Hematopoietic multipotent progenitor cell treated with erythropoietin and hydrocortisone succinate and interleukin-3 and kit ligand, for 8 days (in vitro differentiated cells): ENCODE measurements at places on chromosomes 7 and 10.

GRCh38 chr7:157412021-157412443 is 75.2 kb downstream of the DNAJB6 start:
- DNase-seq: no peak

- no peak for DNase-seq
Measured at GRCh38 chr10:4102802-4103344, 317.9 kb upstream of the KLF6 start.

- peak; percentile 12 for DNase-seq
Measured at GRCh38 chr7:110442381-110442837, 648.5 kb upstream of the LRRN3 start.

DNA sequence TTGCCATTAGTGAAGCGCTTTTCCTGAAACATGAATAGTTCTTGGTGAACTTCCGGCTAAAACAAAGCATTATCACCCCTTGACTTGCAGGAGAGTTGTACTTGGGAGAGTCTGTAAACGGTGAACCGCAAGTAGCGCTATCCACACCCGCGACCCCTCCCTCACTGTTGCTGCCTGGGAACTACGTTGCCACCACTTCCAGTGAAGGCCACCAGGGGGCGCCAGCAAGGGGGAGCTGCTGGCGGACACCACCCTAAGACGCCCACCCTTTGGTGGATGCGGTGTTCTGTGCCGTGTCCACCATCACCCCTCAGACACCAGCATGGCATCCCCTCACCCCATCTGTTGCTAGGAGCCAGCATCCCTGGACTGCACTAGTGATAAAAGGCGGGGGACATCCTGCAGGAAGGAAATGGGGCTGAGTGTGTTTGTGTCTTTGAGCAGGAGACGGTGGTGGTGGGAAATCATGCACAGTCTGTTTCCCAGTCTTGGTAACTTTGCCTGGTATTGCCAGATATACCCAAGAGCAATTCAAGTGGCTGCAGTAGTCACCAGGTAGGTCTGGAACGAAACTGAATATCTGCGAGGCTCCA is 298.2 kb downstream of the FRMD4A start:
- DNase-seq: peak; percentile 7

DNA sequence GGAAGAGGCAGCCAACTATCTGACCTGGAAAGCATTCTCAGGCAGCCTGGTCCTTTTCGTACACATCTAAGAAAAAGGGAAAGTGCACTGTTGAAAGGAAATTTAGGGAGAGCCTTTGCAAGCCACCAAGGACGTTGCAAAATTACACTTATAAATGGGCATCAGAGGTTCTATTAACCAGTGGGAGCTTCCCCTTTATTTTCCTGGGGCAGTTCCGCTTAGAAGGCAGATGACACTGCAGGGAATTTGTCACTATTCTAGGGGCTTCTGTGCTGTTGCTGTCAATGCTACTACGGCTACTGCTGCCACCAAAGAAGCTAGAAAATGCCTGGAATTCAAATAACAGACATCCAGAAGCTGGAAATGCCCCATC is 79.6 kb upstream of the AUTS2 start:
- no peak for DNase-seq

DNA sequence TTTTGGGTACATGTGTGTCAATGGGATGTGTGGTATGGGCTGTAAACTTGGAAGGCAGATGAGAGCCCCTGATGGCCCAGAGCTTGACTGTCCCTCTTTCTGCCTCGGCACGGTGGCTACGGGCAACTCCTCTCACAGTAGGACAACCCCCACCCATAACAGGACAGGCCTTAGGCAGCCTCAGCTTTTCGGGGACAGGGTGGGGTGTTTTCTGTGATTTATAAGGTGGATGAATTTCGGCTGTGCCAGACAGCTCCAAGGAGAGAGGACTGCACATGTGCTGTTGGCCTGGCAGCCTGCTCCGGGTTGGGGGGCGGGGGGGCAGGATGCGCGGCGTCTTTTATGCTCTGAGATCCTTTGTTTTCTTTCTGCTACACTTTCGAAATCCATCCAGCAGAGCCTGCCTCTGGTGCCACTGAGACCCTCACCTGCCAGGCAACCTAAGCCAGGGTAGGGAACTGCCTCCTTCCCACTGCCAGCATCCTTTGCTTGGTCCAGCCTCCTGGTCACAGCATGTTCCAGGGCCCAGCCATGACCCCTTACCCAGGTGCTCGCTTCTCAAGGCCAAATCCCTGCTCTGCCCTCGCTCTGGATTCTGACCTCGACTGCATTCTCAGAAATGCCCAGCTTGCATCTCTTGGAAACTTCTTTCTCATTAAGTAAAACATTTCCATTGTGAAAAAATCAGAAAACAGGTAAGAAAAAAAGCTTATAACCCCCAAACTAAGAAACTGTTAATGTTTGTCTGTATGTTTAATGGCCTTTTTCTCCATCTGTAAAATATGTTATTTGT is 15.4 kb upstream of the BTBD16 start:
- DNase-seq: no peak

GRCh38 chr7:48876087-48876486 is 48.3 kb upstream of the CDC14C start:
- DNase-seq: no peak

GRCh38 chr7:139708541-139708940 is 69.3 kb downstream of the HIPK2 start:
- no peak for DNase-seq

DNA sequence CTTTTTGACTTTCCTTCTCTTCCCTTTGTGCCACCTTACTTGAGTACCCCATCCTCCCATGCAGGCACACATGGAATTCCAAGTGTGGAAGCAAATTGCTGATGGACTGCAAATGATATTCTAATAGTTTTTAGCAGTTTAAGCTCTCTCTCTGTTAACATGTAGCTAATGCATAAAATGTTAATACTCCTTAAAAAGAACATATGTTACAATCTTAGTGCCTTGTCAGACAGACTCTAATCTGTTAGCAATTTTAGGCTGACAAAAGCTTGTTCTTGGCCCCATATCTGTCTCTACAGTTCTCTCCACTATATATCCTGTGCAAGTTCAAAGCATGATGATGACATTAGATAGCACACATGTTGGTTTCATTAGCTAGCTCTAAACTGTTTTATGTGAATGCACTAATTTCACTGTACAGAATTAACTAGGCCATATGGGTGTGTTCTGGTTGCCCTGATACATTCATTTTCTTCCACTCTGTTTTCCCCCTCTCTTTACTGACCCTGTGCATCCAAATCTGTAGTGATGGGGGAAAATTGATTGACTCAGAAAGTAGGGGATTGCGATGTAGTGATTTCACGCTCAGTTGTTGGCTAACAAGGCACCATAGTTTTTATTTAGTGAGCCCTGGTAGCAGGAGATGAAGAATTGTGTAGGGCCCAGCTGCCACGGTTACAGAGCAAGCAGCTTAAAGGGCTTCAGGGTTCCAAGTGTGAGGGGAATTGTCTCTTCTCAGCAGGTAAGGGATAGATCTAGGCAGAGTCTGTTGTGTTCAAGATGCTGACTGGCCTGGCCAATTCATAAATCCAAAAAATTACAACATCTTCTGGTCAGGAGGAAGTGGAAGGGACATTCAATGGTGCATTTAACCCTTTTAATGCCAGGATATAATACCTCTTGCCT is 114.6 kb upstream of the FZD1 start:
- no peak for DNase-seq

DNA sequence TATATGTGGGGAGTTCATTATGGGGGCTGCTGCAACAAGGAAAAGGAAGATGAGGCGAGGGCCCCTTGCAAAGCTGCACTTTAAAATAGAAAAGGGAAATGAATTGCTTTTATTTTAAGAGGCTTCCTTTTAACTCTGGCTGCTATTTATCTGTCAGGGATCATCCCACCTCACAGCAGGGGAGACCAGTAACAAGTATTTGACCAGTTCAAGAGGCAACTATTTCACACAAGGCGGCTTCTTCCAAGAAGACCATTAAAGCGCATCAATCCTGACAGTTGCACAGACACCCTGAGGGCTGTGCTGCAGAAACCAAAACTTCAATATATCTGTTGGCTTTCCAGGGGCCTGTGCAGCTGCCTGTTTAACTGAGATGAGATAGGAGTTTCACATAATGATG is 1009.2 kb downstream of the SORCS3 start:
- no peak for DNase-seq

DNA sequence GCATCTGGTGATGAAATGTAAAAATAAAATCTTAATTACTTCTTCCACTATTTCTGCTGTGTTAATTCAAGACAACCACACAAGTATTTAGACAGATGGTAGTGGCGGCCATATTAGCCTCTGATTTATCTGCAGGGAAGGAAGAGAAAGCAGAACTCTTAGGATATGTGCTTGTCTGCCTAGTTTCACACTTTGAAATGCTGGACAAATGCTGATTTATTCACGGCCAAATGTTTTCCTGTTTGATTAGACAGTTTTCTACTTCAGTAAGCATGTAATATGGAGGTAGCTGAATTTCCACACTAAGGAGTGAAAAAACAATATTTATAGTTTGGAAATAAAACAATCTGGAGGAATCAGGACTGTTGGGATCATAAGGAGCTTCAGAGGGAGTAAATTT is 158.1 kb downstream of the AGMO start:
- no peak for DNase-seq

DNA sequence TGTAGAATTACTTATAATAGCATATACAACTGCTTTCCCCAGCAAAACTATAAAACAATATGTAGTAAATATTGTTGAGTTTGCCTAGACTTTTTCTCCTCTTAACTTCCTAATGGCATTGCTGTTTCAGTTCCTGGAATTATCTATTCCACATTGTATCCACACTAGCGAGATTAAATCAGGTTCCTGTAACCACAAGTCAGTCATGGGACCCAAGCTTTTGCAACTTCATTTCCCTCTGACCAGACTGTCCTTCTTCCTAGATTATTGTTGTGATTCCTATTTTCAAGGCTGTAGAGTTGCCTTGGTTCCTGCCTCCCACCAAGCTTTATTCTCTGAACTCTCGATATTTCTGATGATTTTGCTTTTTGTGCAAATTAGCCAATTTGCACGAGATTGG is 173.3 kb upstream of the ZNF804B start:
- no peak for DNase-seq

DNA sequence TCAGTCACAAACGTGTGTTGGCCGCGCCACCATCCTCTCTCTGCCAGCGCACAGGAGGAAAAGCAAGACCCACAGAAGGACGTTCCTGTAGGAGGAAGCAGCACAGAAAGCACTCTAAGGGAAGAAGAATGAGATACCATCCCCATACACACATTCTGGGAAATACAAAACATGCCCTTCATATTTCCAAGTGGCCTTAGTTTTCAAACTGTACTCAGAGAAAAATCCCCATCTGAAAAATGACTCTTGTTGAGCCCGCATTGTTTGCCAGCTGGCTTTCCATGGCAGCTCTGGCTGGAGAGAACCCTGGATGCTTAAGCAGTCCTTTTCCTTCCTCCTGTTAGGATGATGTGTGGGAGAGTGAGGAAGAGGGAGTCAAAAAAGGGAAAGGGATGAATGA is 33.1 kb downstream of the MTURN start:
- no peak for DNase-seq

- DNase-seq: no peak
Measured at GRCh38 chr7:87627634-87627994, 584 bp upstream of the RUNDC3B start.

DNA sequence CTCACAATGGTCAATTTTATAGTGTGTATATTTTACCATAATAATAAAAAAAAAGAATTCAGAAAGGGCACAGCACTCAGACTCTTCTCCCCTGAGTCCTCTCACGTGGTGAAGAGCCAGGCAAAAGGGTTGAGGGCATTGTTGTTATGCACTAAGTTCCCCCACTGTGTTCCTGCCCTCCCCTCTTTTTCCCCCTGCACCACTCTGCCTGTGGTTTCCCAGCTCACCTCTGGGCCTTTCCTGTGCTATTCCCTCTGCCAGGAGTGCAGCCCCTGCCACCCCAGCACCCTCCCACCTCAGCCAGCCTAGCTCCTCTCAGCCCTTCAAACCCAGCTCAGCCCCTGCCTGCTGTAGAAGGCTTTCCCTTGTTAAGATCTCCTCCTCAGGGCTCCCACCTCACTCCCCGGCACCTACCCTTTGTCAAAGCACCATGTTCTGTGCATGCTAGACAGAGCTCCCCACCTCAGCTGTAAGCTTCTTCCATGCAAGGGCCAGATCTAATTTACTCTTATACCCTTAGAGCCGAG is 108.5 kb downstream of the KCNMA1 start:
- DNase-seq: no peak

DNA sequence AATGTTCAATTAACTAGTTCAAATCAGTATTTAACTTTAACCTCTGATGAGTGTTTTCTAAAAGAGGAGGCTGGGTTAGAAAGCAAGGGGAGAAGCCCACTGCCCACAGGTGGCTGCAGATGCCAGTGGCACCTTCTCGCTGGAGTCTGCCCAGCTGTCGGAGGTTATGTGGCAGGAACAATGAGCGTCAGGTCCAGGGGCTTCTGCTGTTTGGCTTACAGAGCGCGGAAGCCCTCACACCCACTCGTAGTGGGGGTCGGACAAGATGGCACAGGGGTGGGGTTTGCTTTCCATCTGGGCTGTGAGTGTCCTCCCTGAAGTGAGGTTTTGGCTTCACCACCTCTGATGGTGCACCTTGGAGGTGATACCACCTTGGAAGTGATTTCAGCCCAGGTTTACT is 8.5 kb downstream of the DYNC2I1 start:
- DNase-seq: no peak

DNA sequence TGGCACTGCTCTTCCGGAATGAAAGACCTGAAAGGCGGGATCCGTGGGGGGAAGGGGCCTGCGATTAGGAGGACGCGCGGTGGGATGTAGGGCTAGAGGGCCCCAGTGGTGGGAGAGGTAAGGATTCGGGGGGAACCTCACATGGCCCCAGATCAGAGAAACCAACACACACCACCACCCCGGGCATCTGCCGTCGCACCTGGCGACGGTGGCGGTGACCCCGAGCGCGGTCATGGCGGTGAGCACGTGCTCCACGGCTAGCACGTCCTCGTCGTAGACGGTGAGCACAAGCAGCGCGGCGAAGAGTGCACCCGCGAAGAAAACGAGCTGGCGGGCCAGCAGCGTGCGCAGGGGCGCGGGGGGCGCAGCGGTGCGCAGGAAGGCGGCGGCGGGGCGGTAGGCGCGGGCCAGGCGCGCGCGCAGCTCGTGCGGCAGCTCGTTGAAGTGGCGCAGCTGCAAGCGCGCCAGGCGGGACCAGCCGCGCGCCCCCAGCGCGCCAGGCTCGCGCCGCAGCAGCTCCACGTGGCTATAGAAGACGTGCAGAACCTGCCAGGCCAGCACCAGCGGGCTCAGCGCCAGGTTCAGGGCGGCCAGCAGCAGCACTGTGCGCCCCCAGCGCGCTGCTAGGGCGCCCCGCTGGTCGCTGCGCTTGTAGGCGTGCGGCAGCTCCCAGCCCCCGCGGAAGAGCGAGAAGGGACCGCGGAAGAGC is 5.7 kb downstream of the ATG9B start:
- DNase-seq: peak; percentile 49

GRCh38 chr7:28487487-28487886 is 75.2 kb downstream of the CREB5 start:
- no peak for DNase-seq

- DNase-seq: no peak
Measured at GRCh38 chr10:12839941-12840611, 161.4 kb downstream of the CCDC3 start.

- peak; percentile 45 for DNase-seq
Measured at GRCh38 chr7:55571511-55572377, 558 bp downstream of the VOPP1 start.

GRCh38 chr10:73553761-73554160 is 37.4 kb downstream of the USP54 start:
- DNase-seq: no peak

- peak; percentile 84 for DNase-seq
Measured at GRCh38 chr7:107501593-107501992, 31.7 kb downstream of the GPR22 start.
